ENCODE measurements at places on chromosomes 4 and X. TPM values are rescaled to one million over a fixed set of nuclear protein-coding genes. Genes with fewer than 3 reads are reported as not detected.

The RNF128 gene
- not detected for total RNA-seq

DNA sequence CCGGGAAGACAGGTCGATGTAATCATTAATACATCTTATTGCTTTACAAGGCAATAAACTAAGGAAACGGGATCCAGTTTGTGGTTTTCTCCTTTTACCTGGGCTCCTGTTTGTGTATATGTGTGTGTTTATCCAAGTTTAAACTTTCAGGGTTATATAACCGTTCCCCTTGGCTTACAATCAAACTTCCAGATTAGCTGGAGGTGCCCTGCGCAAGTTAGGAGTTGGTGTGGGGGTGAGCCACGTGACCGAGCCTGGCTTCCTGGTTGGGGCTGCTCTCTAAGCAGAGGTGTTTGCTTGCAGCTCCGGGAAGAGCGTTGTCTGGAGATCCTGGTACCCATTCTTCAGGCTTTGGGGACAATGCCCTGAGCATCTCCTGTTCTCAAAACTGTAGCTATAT is 129.2 kb downstream of the FHDC1 start:
- DNase-seq = no peak
- H3K27ac ChIP-seq = no peak overlapping the region
- no peaks in the 10 kb centered on the region for H3K27me3 ChIP-seq

- peaks cover 8% of the 10 kb centered on the region for H3K36me3 ChIP-seq
- no peak overlapping the region for H3K4me3 ChIP-seq
- no peak overlapping the region for H3K27ac ChIP-seq
Observed at GRCh38 chrX:45110494-45110893, 90.2 kb downstream of the DIPK2B start.

The SMPX gene
- not detected for total RNA-seq

DNA sequence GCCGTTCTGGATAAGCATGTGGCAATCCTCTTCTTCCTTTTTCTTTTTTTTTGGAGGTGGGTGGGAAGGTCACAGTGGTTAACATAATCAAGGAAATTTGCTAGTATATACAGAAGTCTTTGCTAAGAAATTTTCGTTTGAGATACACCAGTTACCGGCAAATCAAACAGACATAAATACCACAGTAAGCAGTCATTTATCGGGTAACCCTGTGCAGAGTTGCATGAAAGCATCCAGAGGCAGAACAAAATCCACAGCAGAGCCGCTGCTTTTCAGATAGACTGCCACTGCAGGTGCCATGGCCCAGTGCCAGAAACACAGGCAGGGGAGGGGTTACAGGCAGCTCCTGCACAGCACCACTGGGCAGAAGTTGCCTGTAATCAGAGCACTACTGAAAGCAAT is 179.1 kb upstream of the MAB21L2 start:
- H3K4me3 ChIP-seq = no peak overlapping the region
- DNase-seq = no peak
- H3K4me1 ChIP-seq = no peaks in the 10 kb centered on the region
- no peak overlapping the region for H3K27ac ChIP-seq

The XAGE1A gene
- not detected for total RNA-seq

DNA sequence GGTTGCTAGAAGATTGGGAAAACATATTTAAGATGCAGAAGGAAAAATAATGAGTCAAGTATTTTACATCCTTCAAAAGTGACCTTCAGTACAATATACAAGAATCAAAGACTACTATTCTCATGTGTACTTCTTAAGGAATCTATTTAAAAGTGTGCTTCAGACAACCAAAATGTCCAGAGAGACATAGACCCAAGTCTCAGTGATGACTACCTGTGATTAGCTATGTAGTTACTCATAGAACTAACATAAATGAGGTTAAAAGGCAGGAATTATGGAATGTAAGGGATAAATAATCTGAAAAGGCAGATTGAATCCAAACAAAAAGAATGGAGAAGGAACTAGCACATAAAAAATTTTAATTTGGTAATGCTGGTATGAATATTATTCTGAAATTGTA is 634.7 kb upstream of the FAM241A start:
- DNase-seq = no peak
- no peak overlapping the region for H3K27ac ChIP-seq
- no peaks in the 10 kb centered on the region for H3K27me3 ChIP-seq

DNA sequence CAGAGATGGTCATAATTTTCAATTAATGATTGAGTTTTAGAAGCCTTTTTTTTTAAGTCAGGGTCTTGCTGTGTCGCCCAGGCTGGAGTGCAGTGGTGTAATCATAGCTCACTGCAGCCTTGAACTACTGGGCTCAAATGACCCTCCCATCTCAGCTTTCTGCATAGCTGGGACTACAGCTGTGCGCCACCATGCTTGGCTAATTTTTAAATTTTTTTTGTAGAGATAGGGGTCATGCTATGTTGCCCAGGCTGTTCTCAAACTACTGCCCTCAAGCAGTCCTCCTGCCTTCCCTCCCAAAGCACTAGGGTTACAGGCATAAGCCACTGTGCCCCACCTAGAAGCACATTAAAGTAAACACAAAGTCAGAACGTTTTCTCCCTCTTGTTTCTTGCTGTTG is 51.7 kb downstream of the HTT-AS start:
- H3K4me1 ChIP-seq = no peaks in the 10 kb centered on the region
- H3K27ac ChIP-seq = no peak overlapping the region
- DNase-seq = no peak
- H3K36me3 ChIP-seq = no peaks in the 10 kb centered on the region

GRCh38 chrX:129769467-129770154 is 10.1 kb upstream of the SASH3 start:
- no peaks in the 10 kb centered on the region for H3K36me3 ChIP-seq
- H3K27ac ChIP-seq = no peak overlapping the region
- DNase-seq = no peak
- no peak overlapping the region for H3K4me3 ChIP-seq
- no peaks in the 10 kb centered on the region for H3K4me1 ChIP-seq
- no peaks in the 10 kb centered on the region for H3K27me3 ChIP-seq

The C1QTNF7 gene
- total RNA-seq = not detected

DNA sequence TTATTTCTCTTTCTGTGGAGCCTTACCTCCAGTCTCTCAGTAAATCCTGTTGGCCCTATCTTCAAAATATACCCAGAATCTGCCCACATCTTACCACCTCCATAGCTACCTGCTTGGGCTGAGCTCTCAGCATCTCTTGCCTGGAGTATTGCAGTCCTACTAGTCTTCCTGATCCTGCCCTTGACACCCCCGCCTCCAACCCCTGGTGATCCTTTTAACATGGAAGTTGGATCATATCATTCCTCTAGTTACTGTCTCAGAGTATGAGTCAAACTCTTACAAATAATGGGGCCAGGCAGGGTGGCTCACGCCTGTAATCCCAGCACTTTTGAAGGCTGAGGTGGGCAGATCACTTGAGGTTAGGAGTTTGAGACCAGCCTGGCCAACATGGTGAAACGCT is 43.1 kb upstream of the SETD7 start:
- no peak overlapping the region for H3K4me3 ChIP-seq
- H3K27ac ChIP-seq = no peak overlapping the region
- no peak for DNase-seq

The FAM50A gene
- total RNA-seq = 70.5 TPM

DNA sequence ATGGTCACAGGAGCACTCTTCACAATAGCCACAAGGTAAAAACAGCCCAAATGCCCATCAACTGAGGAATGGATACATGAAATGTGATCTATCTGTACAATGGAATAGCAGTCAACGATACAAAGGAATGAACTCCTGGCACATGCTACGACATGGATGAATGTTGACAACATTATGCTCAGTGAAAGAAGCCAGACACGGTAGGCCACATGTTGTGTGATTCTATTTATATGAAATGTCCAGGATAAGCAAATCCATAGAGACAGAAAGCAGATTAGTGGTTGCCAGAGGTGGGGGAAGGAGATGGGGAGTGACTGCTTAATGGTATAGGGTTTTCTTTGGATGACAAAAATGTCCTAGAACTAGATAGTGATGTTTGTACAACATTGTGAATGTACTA is 58.7 kb upstream of the GPM6B start:
- DNase-seq = no peak
- H3K27ac ChIP-seq = no peak overlapping the region
- no peaks in the 10 kb centered on the region for H3K27me3 ChIP-seq
- no peak overlapping the region for H3K4me3 ChIP-seq

The SHROOM4 gene
- total RNA-seq = 6.6 TPM

GRCh38 chr4:108535757-108536156 is 84.6 kb upstream of the RPL34 start:
- peaks cover 6% of the 10 kb centered on the region for H3K4me1 ChIP-seq
- H3K4me3 ChIP-seq = no peak overlapping the region
- H3K27me3 ChIP-seq = no peaks in the 10 kb centered on the region
- no peaks in the 10 kb centered on the region for H3K36me3 ChIP-seq
- H3K27ac ChIP-seq = no peak overlapping the region

DNA sequence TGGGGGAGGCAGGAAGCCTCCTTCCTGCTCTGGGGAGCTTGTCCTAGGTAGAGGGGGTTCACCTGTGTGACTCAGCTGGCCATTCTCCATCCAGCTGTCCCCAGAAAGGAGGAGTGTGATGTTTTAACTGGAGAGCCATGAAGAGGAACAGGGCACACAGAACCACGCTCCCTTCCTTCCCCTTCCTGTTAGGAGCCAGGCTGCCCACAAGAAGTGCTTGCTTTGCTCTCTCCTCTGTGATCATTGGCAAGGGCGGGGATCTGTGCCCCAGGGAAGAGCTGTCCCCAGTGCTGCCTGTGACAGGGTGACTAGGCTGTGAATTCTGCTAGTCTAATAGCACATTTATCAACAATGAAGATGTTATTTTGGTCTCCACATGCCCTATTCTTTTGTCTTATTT is 169.6 kb upstream of the GATB start:
- H3K27me3 ChIP-seq = no peaks in the 10 kb centered on the region
- DNase-seq = no peak
- H3K36me3 ChIP-seq = no peaks in the 10 kb centered on the region
- H3K27ac ChIP-seq = no peak overlapping the region
- no peak overlapping the region for H3K4me3 ChIP-seq

DNA sequence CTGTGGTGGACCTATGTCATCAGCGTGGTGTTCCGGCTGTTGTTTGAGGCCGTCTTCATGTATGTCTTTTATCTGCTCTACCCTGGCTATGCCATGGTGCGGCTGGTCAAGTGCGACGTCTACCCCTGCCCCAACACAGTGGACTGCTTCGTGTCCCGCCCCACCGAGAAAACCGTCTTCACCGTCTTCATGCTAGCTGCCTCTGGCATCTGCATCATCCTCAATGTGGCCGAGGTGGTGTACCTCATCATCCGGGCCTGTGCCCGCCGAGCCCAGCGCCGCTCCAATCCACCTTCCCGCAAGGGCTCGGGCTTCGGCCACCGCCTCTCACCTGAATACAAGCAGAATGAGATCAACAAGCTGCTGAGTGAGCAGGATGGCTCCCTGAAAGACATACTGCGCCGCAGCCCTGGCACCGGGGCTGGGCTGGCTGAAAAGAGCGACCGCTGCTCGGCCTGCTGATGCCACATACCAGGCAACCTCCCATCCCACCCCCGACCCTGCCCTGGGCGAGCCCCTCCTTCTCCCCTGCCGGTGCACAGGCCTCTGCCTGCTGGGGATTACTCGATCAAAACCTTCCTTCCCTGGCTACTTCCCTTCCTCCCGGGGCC is 1.2 kb downstream of the GJB1 start:
- H3K4me3 ChIP-seq = no peak overlapping the region
- H3K27me3 ChIP-seq = no peaks in the 10 kb centered on the region
- no peaks in the 10 kb centered on the region for H3K36me3 ChIP-seq

DNA sequence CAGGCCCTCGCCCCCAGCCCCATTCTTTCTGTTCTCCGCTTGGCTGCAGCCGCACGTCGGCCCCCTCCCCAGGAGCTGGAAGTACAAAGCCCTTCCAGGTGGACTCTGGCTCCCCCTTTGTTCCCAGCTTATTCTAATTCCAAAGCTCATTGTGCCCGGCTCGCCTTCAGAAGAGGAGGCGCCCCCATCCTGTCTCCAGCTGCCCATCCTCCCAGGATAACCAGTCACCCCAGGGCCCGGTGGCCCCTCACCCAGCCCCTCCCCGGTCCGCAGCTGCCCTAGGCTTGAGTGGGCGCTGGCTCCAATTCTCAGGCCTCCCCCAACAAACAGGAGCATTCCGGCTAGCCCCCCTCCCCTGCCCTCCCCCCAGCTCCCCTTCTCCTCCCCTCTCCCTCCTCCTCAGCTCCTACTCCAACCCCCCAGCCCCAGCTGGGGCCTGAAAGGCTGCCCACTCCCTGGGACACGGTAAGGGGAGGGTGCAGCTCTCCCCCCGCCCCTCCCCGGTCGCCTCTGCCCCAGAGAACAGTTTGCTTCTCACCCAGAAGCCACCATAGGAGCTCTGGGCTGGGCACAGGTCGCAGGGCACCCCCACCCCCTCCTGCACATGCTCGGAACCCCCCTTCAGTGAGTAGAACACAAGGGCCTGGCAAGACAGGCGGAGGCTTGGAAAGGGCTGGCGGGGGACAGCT is 3.1 kb upstream of the SLC6A8 start:
- no peak for DNase-seq
- H3K27ac ChIP-seq = no peak overlapping the region
- H3K27me3 ChIP-seq = no peaks in the 10 kb centered on the region
- no peak overlapping the region for H3K4me3 ChIP-seq
- H3K4me1 ChIP-seq = no peaks in the 10 kb centered on the region

- no peak overlapping the region for H3K27ac ChIP-seq
- H3K4me1 ChIP-seq = peaks cover 8% of the 10 kb centered on the region
- DNase-seq = no peak
- no peaks in the 10 kb centered on the region for H3K36me3 ChIP-seq
- H3K4me3 ChIP-seq = no peak overlapping the region
Observed at GRCh38 chr4:159451006-159451405, 348.1 kb downstream of the RAPGEF2 start.

GRCh38 chr4:75327804-75328512 is 186.2 kb downstream of the RCHY1 start:
- DNase-seq = peak; percentile 17
- no peak overlapping the region for H3K27ac ChIP-seq
- no peak overlapping the region for H3K4me3 ChIP-seq
- no peaks in the 10 kb centered on the region for H3K27me3 ChIP-seq
- peaks cover 12% of the 10 kb centered on the region for H3K4me1 ChIP-seq

The SGMS2 gene
- total RNA-seq = 39.5 TPM

The RADX gene
- total RNA-seq = 0.85 TPM

The MBNL3 gene
- total RNA-seq = 0.11 TPM

- peak overlapping the region; percentile 71 for H3K4me3 ChIP-seq
- peak; percentile 89 for DNase-seq
- H3K4me1 ChIP-seq = peaks cover 19% of the 10 kb centered on the region
- no peaks in the 10 kb centered on the region for H3K36me3 ChIP-seq
- H3K27me3 ChIP-seq = no peaks in the 10 kb centered on the region
Observed at GRCh38 chr4:141636771-141637460, 533 bp downstream of the IL15 start.

The SLC26A1 gene
- total RNA-seq = not detected

GRCh38 chr4:89109841-89110540 is 1.3 kb upstream of the TIGD2 start:
- peaks cover 10% of the 10 kb centered on the region for H3K4me1 ChIP-seq
- H3K4me3 ChIP-seq = no peak overlapping the region
- H3K27me3 ChIP-seq = peaks cover 6% of the 10 kb centered on the region
- H3K36me3 ChIP-seq = peaks cover 31% of the 10 kb centered on the region
- DNase-seq = no peak

GRCh38 chrX:27391623-27392022 is 71.5 kb downstream of the PPP4R3C start:
- no peaks in the 10 kb centered on the region for H3K36me3 ChIP-seq
- no peaks in the 10 kb centered on the region for H3K4me1 ChIP-seq
- H3K4me3 ChIP-seq = no peak overlapping the region
- H3K27me3 ChIP-seq = no peaks in the 10 kb centered on the region

All from SJSA1 (cell line).